ENCODE measurements at places on chromosomes 5 and 9. TPM values are rescaled to one million over a fixed set of nuclear protein-coding genes. Genes with fewer than 3 reads are reported as not detected.

DNA sequence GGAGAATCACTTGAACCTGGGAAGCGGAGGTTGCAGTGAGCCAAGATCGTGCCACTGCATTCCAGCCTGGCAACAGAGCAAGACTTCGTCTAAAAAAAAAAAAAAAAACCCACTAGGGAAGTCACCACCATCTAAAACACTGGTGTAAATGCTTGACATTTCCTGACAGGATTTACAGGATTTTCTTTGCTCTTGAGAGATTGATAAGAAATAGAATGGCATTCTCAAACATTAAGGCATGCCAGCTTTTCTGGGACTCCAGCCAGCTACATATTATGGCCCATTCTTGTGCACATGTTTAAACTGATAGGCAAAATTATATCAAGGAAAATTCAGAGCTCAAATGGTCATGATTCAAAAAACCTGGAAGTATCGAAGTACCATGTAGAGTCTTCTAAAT lies 28.7 kb downstream of the GTF3C4 start:
- H3K27ac ChIP-seq: no peak overlapping the region
- no peak overlapping the region for H3K4me3 ChIP-seq
- H3K36me3 ChIP-seq: no peaks in the 10 kb centered on the region
- no peaks in the 10 kb centered on the region for H3K4me1 ChIP-seq

GRCh38 chr5:3282841-3283240 lies 312.8 kb upstream of the IRX1 start:
- no peaks in the 10 kb centered on the region for H3K36me3 ChIP-seq
- no peak overlapping the region for H3K4me3 ChIP-seq
- no peak overlapping the region for H3K27ac ChIP-seq
- DNase-seq: no peak

The SLC34A3 gene
- 13.3 TPM for total RNA-seq

DNA sequence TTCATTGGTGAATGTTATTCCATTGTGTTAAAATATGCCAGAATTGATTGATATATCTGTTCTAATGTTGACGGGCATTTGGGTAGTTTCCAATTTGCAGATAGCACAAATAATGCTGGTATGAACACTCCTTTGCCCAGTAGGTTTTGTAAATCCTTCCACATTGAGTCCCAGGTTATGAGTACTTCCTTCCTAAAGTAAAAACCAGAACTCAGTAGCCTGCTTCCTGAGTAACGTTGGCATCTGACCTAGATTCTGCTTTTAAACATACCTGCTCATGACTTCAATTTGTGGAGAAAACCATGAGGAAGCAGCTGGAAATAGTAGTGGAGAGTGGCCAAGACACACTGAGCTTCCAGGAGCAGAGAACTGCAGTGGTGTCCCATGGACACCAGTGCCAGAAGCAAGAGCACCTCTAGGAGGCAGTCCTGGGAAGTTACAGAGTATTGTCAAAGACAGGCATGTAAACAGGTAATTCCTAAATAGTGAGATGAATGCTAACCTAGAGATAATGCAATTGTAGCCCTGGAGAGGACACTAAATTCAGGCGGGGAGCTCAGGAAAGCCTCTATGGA lies 24.3 kb upstream of the RASGRF2 start:
- H3K36me3 ChIP-seq: no peaks in the 10 kb centered on the region
- H3K27ac ChIP-seq: no peak overlapping the region
- no peaks in the 10 kb centered on the region for H3K4me1 ChIP-seq
- no peak overlapping the region for H3K4me3 ChIP-seq
- DNase-seq: no peak

The ACOT12 gene
- total RNA-seq: not detected

DNA sequence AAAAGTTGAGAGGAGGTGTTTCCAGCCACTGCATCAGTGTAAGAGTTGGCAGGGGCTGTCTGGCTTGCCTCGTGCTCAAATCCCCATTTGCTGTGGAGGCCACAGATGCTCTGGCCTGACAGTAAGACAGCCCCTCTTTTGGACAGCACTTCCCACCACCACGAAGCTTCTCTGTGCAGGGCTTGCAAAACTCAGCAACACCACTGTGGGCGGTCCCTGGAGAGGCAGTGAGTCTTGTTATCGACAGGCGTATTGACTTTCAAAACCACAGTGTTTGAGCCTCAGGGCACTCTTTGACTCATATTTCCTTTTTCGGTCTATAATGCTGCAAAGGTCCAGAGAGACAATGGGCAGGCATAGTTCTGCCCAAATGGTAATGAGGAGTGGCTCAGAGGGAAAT lies 539.5 kb downstream of the EBF1 start:
- H3K4me3 ChIP-seq: no peak overlapping the region
- H3K4me1 ChIP-seq: no peaks in the 10 kb centered on the region
- H3K27ac ChIP-seq: no peak overlapping the region

The SPATA31A3 gene
- total RNA-seq: not detected

DNA sequence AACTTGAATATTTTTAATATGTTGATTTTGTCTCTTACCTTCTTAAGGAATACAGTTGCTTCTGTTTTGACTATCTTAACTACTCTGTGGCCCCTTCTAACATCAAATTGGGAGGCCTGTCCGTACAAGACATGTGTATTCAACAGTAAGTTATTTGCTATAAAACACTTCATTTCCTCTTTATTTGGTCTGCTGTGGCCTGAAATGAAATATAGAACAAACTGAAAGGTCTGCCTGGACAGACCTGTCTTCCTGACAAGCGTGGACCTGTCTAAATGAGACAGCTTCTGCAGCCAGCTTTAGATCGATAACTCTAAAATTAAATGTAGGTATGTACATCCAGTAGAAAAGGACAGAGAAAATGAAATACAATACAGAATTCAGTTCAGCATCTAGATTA lies 2.2 kb upstream of the LPAR1 start:
- H3K27me3 ChIP-seq: no peaks in the 10 kb centered on the region
- H3K4me1 ChIP-seq: no peaks in the 10 kb centered on the region
- DNase-seq: no peak
- H3K4me3 ChIP-seq: no peak overlapping the region
- H3K27ac ChIP-seq: no peak overlapping the region

DNA sequence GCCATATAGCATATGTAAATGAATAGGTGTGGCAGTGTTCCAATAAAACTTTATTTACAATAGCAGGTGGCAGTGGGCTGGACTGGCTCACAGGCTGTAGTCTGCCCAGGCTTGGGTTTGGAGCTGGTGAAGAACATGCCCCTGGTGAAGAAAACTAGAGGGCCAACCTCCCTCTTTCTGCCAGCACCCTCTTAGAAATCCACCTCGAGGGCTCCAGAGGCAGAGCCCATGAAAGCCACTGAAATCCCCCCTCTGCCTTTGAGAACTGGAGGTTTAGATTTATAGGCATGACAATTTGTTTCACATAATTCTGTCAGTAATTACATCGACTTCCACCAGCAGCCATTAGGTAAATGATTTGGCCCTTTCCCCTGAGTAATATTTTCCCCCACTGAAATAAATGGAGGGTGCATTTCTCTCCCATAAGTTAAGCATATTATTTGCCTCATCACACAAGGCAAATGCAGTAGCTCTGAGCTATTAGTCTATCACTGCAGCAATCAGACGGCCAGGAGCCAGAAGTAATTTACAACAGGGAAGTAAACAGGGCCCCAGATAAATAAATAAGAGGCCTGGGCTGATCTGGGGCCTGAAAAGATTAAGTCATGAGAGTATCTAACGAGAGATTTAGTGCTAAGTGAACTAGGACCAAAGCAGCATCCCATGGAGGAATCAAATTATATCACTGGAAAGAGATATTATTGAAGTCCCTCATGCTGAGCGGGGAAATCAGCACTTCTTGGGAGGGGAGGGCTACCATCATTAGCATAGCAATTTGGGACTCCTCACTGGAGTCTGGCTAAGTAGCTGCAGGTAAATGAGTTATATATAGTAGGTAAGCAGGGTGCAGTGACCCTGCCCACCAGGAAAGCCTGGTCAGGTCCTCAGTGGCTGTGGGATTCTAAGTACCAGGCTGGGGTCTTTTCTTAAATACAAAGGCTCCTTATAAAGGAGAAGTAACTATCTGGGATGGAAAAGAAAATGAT lies 123.9 kb downstream of the SLIT3 start:
- no peaks in the 10 kb centered on the region for H3K36me3 ChIP-seq
- H3K4me3 ChIP-seq: no peak overlapping the region
- no peak for DNase-seq
- H3K27ac ChIP-seq: no peak overlapping the region

GRCh38 chr5:6732634-6733410 lies 19.6 kb downstream of the TENT4A start:
- no peak overlapping the region for H3K4me3 ChIP-seq
- peaks cover 14% of the 10 kb centered on the region for H3K4me1 ChIP-seq
- H3K27me3 ChIP-seq: no peaks in the 10 kb centered on the region

DNA sequence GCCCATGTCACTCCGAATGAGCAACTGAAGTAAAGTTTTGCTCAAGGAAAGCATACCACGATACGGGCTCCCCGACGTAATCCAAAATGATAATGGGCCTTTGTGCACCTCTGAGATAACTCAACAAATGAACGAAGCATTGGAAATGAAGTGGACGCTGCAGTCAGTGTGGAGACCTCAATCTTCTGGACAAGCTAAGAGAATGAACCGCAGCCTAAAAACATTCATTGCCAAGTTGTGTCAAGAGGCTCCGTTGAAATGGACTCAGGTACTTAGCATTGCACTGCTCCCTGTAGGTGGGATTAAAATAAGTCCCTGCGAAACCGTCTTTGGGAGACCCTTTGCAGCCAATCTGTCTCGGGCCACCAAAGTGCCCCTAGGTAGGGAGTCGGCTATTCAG lies 3.9 kb upstream of the LCN9 start:
- no peaks in the 10 kb centered on the region for H3K4me1 ChIP-seq
- no peaks in the 10 kb centered on the region for H3K27me3 ChIP-seq
- no peaks in the 10 kb centered on the region for H3K36me3 ChIP-seq

The FOXD4L4 gene
- not detected for total RNA-seq

The AMBP gene
- total RNA-seq: not detected

DNA sequence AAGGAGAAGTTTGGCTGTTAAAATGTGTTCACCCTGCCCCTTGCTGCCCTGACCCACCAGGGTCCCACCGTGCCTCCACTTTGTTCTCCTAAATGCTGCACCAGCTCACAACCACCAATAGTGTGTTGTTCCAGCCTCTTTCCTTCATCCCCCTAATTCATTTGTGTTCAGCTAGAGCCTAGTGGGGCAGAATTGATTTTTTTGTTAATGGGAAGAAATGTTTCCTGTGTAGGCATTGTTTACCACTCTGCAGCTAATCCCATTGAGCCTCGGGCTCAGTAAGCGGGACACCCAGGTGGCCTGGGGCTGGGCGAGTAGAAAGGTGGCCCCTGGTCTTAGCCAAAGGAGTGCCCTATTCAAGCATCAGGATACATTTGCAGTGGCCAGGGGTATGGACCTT lies 127.6 kb downstream of the MVB12B start:
- H3K27ac ChIP-seq: no peak overlapping the region
- no peak overlapping the region for H3K4me3 ChIP-seq
- DNase-seq: no peak
- H3K4me1 ChIP-seq: no peaks in the 10 kb centered on the region
- H3K27me3 ChIP-seq: no peaks in the 10 kb centered on the region

DNA sequence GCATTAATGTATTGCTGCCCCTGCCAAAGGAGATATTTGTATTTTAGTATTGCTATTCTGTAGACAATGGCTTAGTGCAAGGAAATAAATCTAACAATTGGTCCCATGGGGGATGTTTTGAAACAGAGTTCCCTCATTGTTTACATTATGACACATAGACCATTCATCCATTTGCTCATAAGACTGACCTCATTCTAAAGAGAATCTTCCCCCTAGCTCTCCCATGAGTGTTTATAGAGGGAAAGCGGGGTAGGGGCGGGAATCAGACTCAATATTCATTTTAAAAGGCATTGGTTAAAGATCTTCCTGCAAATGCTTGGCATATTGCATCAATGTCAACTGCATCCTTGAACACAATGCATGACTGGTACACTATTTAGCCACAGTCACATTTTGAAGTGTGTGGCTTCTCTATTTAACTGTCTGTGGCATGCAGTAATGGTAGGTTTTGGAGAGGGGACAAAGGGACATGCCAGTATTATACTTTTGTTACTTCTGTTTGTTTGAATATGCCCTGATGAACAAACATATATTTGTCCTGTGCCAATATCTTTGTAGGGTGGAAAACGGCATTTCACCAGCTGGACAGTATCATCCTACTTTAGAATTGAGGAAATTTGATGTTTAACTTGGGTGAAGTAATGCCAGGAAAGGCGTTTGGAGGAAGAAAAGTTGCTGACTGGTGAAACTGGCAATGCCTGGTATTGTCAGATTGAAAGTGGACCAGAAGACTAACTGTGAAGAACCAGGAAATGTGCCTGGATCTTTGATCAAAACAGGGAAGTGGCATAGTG lies 84.1 kb upstream of the MEGF10 start:
- no peak overlapping the region for H3K27ac ChIP-seq
- H3K4me3 ChIP-seq: no peak overlapping the region
- H3K4me1 ChIP-seq: no peaks in the 10 kb centered on the region
- no peak for DNase-seq
- no peaks in the 10 kb centered on the region for H3K36me3 ChIP-seq
- no peaks in the 10 kb centered on the region for H3K27me3 ChIP-seq

DNA sequence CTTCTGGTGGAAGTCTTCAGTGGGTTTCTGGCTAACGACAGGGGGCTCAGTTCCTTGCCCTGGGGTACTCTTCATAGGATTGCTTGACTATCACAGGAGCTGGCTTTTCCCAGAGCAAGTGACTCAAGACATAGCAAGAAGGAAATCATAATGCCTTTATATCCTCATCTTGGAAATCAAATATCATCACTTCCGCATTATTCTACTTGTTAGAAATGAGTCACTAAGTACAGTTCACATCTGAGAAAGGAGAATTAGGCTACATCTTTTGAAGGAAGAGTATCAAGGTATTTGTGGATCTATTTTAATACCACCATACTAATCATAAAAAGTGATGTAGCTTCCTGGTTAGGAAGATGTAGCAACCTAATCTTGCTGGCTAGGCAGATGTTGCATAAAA lies 148.2 kb upstream of the RAI14 start:
- H3K4me3 ChIP-seq: no peak overlapping the region
- H3K4me1 ChIP-seq: no peaks in the 10 kb centered on the region

The EFNA5 gene
- total RNA-seq: 1.1 TPM

GRCh38 chr9:82679472-82679871 lies 383.5 kb downstream of the RASEF start:
- no peak overlapping the region for H3K27ac ChIP-seq
- DNase-seq: no peak
- H3K36me3 ChIP-seq: no peaks in the 10 kb centered on the region
- no peaks in the 10 kb centered on the region for H3K27me3 ChIP-seq

GRCh38 chr5:96509316-96509715 lies 76.3 kb upstream of the PCSK1 start:
- no peaks in the 10 kb centered on the region for H3K27me3 ChIP-seq
- no peak overlapping the region for H3K27ac ChIP-seq
- no peaks in the 10 kb centered on the region for H3K36me3 ChIP-seq
- no peak overlapping the region for H3K4me3 ChIP-seq
- no peaks in the 10 kb centered on the region for H3K4me1 ChIP-seq

- H3K27ac ChIP-seq: no peak overlapping the region
- no peaks in the 10 kb centered on the region for H3K4me1 ChIP-seq
- H3K27me3 ChIP-seq: no peaks in the 10 kb centered on the region
Observed at GRCh38 chr5:4023091-4023752, 427.6 kb downstream of the IRX1 start.

- H3K27me3 ChIP-seq: no peaks in the 10 kb centered on the region
- no peak overlapping the region for H3K4me3 ChIP-seq
- H3K4me1 ChIP-seq: no peaks in the 10 kb centered on the region
- no peak overlapping the region for H3K27ac ChIP-seq
- H3K36me3 ChIP-seq: no peaks in the 10 kb centered on the region
Observed at GRCh38 chr5:148090773-148091250, 27.0 kb downstream of the SPINK5 start.

- DNase-seq: no peak
- H3K4me3 ChIP-seq: no peak overlapping the region
- H3K36me3 ChIP-seq: no peaks in the 10 kb centered on the region
Observed at GRCh38 chr9:89956331-89956730, 351.5 kb downstream of the GADD45G start.

- H3K27me3 ChIP-seq: no peaks in the 10 kb centered on the region
- peaks cover 33% of the 10 kb centered on the region for H3K36me3 ChIP-seq
- H3K27ac ChIP-seq: no peak overlapping the region
- no peak for DNase-seq
Observed at GRCh38 chr9:120388003-120388855, 191.7 kb downstream of the CDK5RAP2 start.

All from Peyer's patch (tissue), 4 donors.